ENCODE measurements at places on chromosomes 1 and 21.

DNA sequence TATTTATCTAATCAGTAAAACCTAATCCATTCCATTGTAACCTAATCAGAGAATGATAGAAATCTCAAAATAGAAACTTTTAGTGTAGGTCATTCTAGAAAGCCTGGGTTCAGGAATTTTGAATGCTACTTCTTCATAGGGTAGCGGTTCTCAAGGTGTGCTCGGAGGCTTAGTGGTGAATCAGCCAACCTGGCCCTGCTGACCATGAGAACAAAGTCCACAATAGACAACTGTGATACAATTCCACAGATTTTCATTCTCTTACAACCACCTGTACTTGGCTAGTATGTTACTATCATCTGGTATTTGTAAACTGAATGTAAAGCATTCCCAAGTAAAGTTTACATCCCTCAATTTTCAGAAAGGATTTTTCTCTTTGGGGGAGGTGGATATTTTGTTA, 7.5 kb upstream of the PUM1 start:
- DNase-seq, result no peak

DNA sequence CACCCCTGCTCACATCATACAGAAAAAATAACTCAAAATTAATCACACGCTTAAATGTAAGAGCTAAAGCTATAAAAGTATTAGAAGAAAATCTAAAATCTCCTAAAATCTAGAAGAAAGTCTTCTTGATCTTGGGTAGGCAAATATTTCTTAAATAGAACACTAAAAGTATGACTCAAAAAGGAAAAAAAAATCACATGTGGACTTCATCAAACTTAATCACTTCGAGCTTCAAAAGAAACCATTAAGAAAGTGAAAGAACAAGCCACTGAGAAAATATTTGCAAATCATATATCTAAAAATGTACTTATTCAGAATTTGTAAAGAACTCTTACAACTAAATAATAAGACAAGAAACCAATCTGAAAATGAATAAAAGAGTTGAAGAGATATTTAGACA, 32.7 kb downstream of the LRRC52 start:
- DNase-seq, result no peak

DNA sequence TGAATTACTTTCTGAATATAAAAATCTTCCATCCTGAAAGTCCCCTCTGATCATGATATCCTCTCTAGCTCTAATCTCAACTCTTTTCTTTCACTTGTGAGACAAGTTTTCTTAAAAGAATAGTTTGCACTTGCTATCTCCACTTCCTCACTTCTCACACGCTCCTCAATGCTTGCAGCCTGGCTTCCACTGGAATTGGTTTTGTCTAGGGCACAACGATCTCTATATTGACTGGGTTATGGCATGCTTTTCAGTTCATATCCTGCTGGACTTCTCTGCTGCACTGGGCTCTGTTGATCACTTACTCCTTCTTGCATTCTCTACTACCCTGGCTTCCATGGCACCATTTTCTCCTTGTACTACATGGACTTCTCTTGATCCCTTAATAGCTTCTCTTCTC, 474 bp downstream of the FCRLA start:
- DNase-seq, result no peak

GRCh38 chr1:17594690-17595601, 55.4 kb downstream of the ARHGEF10L start:
- DNase-seq, result no peak

- peak; percentile 63 for DNase-seq
Measured at GRCh38 chr1:1441002-1441888, 5.8 kb downstream of the VWA1 start.

- no peak for DNase-seq
Measured at GRCh38 chr1:67144696-67145095, 9.9 kb upstream of the C1orf141 start.

- no peak for DNase-seq
Measured at GRCh38 chr1:30919025-30919881, 10.7 kb upstream of the SDC3 start.

DNA sequence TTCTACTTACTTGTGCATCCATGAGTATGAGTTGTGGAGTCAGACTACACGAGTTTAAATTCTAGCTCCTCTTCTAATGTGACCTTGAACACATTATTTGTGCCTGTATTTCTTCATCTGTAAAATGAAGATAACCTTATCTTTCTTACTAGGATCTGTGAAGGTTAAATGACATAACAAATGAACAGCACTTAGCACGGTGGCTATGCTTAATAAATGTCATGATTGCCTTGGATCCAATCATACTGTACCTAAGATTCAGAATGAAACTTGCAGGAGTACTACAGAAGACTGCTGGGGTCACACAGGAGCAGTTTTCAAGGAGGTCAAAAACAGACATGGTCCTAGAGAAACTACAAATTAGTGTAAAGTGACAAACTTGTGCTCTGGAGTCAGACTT, 22.2 kb upstream of the ALG14 start:
- DNase-seq, result no peak

- DNase-seq, result no peak
Measured at GRCh38 chr1:32714277-32714676, 11.7 kb upstream of the SYNC start.

GRCh38 chr1:28560886-28561285, 8.0 kb downstream of the TRNAU1AP start:
- no peak for DNase-seq

DNA sequence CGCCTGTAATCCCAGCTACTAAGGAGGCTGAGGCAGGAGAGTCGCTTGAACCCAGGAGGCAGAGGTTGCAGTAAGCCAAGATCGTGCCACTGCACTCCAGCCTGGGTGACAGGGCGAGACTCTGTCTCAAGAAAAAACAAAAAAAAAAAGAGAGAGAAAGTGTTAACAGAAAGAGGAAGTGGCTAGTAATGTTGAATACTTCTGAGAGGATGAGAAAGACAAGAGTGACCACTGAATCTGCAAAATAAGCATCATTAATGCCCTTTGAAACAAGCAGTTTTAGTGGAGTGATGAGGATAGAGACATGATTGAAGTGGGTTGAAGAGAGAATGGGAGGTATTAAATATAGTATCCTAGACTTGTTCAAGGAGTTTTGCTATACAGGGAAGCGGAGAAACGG, 11.7 kb downstream of the MPZ start:
- no peak for DNase-seq

- no peak for DNase-seq
Measured at GRCh38 chr1:209547626-209548025, 35.9 kb upstream of the CAMK1G start.

- DNase-seq, result no peak
Measured at GRCh38 chr21:26469789-26470188, 103.3 kb downstream of the CYYR1 start.
